Esophagus squamous epithelium (tissue), 5 donors: ENCODE measurements at places on chromosomes 13 and 19.

DNA sequence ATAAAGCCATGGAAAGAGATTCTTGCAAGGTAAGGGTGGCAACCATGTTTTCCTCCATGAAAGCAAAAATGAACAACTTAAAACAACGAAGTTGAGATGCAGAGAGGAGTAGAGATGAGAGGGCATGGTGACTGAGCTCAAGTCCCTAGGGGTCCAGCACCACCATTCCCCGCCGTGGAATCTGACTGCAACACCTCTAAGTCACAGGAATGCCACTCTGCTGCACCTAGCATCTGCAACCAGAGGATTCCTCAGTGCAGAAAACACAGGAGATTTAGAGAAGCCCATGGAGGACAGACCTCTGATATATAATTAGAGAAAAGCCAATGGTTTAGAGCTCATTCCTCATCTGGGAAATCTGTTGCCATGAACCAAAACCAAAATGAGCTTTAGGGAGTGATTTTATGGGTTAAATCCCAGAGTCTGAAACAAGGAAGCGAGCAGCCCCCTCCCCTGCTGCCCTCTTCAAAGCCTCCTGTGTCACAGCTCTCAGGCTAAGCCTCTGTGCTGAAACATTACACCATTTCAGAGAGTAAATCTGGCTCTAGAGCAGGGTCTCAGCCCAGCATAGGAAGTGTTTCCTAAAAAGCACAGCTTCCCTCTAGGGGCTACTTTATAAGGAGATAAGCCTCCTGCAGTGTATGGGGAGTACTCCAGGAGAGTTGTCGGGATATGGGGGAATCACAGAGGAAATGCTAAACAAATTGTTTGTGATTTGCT is 1043.6 kb downstream of the UQCRFS1 start:
- DNase-seq, result no peak

DNA sequence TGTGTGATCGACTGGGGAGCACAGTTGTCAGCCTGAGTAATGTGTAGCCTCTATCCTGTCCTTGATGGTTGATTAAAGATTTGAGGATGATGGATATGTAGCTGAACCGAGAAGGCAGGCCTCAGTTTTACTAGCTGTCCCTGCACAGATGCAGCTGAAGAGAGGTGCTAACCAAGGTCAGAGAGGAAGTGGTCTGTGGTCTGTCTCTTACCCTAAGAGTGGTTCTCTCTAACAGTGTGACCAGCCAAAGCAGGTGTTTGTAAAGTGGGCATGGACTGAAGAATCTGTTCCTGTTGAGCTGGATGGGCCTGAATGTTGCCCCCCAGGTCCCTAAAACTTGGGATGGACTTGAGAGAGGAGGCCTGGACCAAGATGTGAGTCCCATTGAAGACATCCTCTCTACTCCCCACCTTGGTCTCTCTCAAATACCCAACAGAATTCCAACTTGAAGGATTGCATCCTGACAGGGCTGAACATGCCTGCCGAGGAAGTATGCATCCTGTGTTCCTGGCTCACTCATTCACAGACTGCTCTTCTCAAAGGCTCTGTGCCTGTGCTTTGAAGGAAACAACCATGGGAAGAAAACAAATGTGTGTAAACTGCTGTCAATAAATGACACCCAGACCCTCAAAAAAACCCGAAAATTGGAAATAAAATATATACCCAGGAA is 223.8 kb downstream of the MAB21L1 start:
- no peak for DNase-seq

- no peak for DNase-seq
Measured at GRCh38 chr13:29567411-29567810, 28.1 kb downstream of the SLC7A1 start.

- DNase-seq, result no peak
Measured at GRCh38 chr19:46499692-46500091, 4.0 kb upstream of the PNMA8B start.

DNA sequence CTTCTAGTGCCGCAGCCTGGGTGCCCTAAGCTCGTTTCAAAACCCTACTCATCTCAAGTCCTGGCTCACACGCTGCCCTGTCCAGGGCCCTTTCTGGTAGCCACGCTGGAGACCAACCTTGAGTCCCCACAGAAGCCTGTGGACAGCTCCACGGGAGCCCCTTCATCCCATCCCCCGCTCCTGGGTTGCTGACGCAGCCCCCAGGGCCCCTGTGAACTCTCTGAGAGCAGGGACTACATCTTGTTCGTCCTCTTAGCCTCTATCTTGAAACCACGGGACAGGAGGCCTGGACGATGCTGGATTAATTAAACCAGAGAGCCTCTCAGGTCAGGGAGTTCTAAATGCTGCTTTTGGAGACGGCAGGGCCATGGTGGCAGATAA is 7.4 kb downstream of the MLLT1 start:
- DNase-seq, result no peak
